ENCODE measurements at places on chromosomes 4 and X.

GRCh38 chr4:111890412-111890811 is 254.8 kb upstream of the FAM241A start:
- DNase-seq = no peak

- DNase-seq = no peak
Observed at GRCh38 chr4:7887436-7887835, 52.2 kb downstream of the AFAP1 start.

- DNase-seq = no peak
Observed at GRCh38 chr4:15536552-15537499, 67.1 kb downstream of the CC2D2A start.

DNA sequence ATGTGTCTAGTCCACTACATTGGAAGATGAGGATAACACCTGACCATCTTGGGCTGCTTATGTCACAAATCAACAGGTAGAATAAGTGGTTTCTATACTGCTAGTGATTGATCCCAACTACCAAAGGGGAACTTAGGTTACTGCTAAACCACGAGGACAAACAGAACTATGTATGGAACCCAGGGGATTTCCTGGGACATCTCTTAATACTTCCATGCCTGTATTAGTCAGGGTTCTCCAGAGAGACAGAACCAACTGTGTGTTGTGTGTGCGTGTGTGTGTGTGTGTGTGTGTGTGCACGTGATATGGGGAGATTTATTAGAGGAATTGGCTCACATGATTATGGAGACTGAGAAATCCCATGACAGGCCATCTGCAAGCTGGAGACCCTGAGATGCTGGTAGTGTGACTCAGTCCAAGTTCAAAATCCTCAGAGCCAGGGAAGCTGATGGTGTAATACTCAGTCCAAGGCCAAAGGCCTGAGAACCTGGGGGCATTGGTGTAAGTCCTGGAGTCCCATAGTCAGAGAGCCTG is 16.2 kb upstream of the AFF1 start:
- DNase-seq = no peak

GRCh38 chrX:99415470-99415869 is 994.6 kb downstream of the PCDH19 start:
- no peak for DNase-seq

DNA sequence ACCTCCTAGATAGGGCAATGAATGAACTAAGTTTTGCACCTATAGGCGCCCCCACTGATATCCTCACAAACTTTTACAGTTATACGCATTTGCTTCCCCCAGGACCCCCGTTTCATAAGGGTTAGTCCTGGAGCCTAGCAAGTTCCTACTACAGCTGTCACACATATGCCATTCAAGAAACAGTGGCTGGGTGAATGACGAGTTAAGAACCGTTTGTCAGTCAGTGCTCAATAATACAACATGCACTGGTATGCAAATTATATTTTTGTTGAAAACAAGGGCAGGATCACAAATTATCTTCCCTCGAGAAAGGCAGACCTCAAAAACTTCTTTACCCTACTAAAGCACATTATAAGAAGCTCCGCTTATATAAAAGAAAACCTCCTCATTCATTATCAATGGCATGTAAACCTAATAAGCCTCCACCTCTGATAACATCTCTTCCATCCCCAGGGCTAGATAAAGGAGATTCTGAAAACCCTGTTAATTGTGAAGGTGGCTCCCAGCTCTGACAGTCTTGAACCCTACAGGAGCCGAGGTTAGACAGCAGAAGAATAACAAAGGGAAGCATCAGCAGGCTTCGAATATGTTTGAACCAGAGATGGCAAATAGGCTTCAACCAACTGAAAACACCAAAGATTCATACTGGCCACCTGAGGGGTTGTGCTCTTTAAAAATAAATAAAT is 40.3 kb downstream of the AFAP1 start:
- no peak for DNase-seq

- peak; percentile 85 for DNase-seq
Observed at GRCh38 chrX:135974279-135974856, 580 bp upstream of the MMGT1 start.

DNA sequence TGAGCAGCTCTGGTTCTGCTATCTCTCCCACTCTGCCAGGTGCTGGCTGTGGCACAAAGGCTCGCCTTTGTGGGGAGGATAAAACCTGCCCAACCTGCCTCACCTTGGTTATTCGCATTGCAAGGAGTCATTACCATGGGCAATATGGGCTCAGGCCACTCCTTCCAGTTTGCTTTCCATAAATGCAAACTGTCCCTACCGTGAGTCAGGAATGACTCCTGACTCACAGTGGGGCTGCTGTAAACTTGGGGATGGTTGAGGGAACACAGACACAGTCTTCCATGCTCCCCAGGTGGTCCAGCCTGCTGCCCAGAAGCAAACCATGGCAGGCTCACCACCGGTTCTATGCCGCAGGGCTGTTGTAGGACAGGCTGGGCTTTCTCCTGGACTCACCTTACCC is 36.1 kb downstream of the COQ2 start:
- no peak for DNase-seq

GRCh38 chrX:23434356-23434884 is 99.8 kb downstream of the PTCHD1 start:
- DNase-seq = no peak
